NCI-H1105 (cell line): ENCODE measurements at places on chromosomes 4 and X.

DNA sequence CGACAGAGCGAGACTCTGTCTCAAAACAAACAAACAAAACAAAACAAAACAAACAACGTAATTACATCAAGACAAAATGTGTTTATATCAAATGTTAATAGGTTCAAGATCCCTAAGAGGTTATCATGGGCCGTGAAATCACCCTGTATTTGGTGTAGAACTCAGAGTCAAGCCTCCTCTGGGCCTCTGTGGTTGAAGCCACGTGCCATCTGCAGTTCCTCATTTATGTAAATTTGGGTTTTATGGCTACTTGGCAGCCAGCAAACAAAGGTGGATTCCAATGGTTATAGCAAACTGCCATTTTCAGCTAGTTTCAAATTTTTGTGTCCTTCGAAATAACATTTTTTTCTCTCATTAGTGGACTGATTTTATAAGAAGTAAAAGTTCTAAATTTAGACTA, 16.4 kb downstream of the NSDHL start:
- no peak for DNase-seq

DNA sequence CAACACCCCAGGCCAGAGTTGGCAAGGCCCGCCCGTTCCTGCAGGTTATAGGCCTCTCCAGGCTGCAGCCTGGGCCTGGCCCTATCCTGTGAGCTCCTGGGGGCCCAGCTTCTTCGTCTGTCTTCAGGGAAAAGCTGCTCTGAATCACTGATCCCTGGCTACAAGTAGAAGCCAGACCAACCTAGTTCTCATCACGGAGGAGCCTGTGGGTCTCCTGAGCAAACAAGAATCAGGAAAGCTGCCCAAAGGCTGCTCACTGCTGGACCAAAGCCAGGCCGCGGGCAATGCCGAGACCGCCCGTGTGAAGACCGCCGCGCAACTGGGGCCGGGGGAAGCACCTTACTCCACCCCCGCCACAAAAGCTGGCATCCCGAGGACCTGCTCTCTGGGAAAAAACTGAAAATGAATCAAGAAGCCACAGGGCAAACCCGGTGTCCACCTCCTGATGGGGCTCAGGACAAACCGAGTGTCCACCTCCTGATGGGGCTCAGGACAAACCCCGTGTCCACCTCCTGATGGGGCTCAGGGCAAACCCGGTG, 12.8 kb downstream of the CTBP1 start:
- DNase-seq = no peak

DNA sequence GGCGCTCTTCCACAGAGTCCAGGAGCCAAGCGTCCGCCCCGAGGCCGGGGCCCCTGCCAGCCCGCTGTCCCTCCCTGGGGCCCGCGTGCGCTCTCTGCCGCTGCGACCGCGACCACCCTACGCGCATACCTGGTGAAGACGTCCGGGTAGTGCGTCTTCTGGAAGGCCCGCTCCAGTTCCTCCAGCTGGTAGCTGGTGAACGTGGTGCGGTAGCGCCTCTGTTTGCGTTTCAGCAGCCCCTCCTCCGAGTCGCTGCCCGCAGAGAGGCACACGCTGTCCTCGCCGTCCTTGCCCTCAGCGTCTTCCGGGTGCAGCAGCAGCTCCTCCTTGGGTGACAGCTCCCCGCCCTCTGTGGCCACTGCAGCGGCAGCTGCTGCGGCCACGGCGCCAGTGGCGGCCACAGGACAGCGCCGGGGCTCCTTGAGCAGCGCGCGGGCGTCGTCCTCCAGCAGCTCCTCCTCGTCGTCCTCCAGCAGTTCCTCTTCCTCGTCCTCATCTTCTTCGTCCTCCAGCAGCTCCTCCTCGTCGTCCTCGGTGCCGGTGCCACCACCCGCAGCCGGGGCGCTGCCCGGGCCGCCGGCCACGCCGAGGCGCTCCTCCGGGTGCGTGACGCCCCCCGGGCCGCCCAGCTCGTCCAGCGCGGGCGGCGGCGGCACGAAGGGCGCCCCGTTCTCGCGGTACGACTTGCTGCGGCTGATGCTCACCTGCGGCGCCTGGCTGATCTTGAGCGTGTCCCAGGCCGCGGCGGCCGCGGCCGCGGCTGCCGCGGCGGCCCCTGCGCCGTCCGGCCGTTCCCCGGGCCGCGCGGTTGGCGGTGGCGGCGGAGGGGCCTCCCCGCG, 2.8 kb downstream of the ARX start:
- no peak for DNase-seq

DNA sequence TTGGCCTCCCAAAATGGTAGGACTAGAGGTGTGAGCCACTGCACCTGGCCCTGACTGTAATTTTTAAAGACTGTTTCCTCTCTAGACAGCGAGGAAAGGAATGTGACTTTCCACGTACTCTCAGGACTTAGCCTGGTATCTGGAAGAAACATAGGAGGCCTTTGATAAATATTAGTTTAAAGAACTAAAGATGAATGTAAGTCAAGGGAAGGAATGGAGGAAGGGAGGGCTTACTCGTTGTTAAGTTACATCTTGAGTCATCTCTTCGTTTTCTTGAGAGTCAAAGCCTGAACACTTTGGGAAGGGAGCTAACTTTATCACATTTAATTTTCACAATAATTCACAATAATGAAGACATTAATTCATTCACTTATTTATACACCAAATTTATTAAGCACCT, 7.2 kb upstream of the LNX1 start:
- no peak for DNase-seq

DNA sequence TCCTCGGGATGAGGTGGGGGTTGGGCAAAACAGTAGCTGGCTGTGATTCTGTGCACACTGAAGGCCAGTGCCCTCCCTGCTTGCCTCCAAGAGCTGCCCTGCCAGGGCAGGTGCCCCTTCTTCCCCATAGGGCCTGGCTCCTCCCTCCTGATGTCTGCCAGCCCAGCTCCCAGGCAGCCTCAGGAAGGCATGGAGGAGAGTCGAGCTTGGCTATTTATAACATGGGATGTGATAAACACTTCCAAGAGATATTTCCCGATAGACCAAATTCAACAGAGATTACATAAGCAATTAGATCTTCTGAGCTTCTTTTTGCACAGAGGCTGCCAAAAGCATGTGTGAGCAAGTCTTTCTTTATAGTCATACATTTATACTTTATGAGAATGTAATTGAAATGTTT, 45.3 kb upstream of the PJA1 start:
- no peak for DNase-seq

GRCh38 chr4:182537031-182537795, 294.0 kb downstream of the TENM3 start:
- no peak for DNase-seq

GRCh38 chrX:132270699-132271098, 51.5 kb upstream of the RAP2C start:
- DNase-seq = no peak

GRCh38 chrX:47311932-47312774, 58.2 kb upstream of the ZNF157 start:
- DNase-seq = no peak

DNA sequence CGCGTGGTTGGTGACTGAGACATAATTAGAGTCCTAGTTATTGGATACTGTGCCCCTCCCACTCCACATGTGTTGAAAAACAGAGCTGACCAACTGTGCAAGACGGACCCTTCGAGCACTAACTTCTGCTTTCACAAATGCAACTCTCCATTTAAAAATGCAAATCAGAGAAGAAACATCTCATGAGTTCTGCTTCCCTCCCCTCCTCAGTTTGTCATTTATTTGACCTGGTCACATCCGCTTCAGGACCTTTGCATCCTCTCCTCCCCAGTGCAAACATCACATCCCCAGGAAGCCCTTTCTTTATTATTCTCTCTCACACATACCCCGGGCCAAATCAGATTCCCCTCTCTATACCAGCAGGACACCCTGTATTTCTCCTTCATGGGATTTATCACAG, 38.1 kb upstream of the NOCT start:
- no peak for DNase-seq

GRCh38 chr4:77782102-77782835, 36.9 kb downstream of the CNOT6L start:
- no peak for DNase-seq

DNA sequence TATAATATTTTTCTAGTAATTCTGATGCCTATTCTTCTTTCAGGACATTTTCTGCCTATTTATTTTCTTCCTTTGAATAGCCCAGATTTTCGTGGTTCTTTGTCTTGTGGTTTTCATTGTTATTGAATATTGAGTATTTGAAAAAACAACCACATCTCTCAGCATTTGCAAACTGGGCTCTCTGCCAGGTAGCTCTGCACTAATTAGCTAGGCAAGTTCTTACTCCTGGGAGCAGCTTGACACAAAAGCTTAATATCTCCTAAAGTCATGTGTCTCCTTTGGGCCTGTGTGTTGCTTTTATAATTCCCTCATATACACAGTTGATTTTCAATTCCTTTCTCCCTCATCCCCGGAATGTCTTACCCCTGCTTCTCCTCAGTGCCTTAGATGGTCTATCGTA, 413.5 kb upstream of the GRIA3 start:
- peak; percentile 68 for DNase-seq

- DNase-seq = no peak
Observed at GRCh38 chr4:150219841-150220240, 141.6 kb downstream of the DCLK2 start.

GRCh38 chrX:2962381-2962780, 33.2 kb upstream of the ARSD start:
- no peak for DNase-seq

- DNase-seq = no peak
Observed at GRCh38 chr4:3294401-3295241, 1.8 kb downstream of the RGS12 start.

- DNase-seq = no peak
Observed at GRCh38 chr4:23876418-23877089, 13.3 kb downstream of the PPARGC1A start.

DNA sequence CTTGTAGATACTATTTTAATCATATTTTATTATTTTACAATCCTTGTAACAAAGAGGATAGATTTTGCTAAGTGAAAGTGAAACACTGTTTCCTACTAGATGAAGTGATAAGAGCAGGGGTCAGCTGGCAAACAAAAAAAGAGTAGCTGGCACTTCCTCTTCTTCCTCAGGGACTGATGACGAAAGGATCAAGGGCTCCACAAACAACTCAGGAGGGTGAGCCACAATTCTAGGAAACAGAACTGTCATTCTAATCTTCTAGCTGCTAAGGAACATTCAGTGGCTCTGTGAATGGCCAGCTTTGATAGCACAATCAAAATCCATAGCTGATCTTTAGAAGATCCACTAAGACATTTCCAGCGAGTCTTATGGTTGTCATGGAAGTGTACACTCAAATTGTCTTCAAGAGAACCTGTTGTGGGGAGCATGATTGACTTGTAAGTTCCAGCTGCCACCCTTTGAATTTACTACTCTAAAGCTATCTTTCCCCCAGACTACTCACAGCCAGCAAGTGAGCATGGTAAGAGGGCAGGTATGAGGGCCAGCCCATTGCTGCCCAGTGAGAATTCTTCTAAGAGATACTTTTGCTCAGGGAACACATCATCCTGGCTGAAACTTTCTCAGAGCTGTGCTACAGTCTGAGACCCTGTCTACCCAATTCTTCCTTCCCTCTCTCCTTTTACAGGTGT, 275.7 kb upstream of the RASGEF1B start:
- no peak for DNase-seq

DNA sequence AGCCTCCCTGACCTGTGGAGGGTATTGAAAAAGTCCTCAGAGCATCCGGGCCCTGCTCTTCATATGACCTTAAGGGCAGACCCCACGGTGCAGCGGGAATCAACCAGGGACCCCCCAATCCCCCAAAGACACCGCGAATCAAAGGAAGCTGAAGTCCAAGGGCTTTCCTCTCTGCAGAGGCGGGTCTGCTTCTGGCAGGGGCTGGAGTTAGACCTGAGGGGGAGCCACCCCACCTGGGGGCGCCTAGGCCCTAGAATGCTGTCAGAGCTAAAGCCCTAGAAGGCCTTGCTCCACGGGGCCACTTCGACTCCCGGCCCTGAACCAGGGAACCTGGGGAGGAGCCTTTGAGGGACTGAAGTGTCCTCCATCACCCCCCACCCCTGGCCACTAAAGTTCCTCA, 2.8 kb upstream of the HAUS7 start:
- no peak for DNase-seq

DNA sequence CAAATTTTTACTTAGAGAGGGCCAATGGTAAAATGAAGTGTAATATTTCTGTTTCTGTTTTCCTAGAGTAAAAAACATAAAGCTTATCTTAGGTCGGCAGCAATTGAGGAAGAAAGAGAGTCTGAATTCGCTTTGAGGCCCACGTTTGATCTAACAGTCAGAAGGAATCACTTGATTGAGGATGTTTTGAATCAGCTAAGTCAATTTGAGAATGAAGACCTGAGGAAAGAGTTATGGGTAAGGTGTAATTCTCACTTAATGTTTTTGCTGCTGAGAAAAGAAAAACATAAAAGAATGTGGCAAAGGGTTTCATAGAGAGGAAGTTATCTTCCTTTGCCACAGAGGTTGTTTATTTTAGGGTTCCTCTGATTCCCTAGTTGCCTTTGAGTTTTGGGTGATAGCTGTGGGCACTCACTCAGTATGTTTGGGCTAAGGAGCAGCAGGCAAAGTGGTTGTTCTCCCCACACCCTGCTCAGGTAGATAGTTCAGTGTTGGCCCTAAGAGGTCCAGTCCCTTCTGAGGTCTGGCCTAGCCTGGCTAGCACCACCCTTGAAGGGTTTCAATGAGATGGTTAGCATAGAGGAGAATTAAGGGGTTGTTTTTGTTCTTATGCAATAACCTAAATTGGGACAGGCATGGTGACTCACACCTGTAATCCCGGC, 32.3 kb downstream of the HERC5 start:
- no peak for DNase-seq

GRCh38 chr4:151361126-151361525, 35.7 kb upstream of the SH3D19 start:
- no peak for DNase-seq

DNA sequence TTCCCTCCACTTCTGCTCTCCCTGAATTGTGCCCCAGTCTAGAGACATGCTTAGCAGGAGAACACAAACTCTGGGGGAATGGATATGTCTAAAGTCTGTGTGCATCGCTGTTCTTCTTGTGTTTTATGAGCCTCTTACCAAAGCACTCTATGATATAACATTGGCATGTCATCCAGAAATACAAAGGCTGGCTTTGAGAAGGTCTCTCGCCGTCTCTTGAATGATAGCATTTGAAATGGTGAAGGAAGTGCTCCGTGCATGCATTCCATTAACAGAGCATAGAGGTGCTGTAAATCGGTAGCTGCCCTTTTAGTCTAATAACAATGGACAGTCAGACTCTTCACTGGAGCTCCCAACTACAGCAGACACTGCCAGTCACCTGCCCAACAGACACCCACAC, 7.1 kb upstream of the FAM149A start:
- no peak for DNase-seq

GRCh38 chr4:176824645-176825366, 32.1 kb upstream of the VEGFC start:
- DNase-seq = no peak

DNA sequence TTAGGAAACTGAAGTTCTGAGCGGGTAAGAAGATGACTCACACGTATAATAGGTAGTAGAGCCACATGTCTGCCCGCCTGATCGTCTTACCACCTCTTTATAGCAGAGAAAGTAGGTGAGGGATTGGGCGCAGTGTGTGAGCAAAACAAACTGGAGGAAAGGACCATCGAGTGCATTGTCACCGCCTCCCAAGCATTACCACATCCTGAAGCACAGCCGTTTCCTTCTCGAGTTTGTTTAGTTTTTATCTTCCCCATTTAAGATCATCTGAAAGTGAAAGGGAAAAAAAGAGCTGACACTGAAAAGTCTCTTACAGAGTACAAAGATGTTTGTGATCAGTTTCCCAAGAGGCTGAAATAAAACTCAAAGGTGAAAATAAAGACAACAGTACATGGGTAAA, 14.8 kb downstream of the PDK3 start:
- peak; percentile 19 for DNase-seq
